ENCODE measurements at places on chromosomes 5 and 9.

- no peak for DNase-seq
Measured at GRCh38 chr9:6930827-6931226, 173.1 kb downstream of the KDM4C start.

DNA sequence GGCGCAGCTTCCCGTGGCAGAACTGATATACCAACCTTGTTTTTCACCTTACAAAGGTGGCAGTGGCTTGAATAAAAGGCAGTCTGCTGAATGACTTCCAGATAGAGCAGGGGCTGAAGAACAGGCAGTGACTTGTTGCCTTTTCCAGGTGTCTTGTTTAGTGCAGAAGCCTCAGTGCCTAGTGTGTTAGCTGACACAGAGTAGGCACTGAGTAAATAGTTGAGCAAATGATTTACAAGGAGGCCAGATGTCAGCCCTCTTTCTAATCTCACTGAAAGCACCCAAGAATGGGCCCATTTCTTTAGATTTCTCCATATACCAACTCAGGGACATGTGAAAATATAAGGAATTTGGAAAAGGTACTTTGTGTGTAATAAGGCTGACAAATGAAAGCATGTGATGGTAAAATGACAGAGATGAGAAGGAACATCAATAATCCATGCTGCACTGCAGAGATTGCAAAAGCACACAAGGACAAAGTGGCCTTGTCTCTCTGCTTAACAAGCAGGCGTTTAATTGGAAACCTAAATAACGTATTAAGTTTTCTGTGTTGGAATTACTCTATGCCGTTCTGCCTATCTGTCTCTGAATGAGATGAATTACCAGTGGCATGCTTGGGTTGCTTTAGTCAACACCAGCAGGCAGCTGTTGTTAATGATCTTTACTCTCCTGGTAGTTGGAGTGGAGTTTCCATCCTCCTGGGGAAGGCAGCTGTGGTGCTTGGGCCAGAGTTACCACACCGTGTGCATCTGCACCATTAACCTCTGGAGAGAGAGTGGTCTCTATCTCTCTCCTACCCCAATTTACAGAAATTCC lies 360.1 kb upstream of the C9orf72 start:
- no peak for DNase-seq

GRCh38 chr5:157892974-157893373 lies 34.0 kb upstream of the CLINT1 start:
- DNase-seq, result no peak

- DNase-seq, result no peak
Measured at GRCh38 chr5:135835766-135836165, 1.3 kb downstream of the SLC25A48 start.

DNA sequence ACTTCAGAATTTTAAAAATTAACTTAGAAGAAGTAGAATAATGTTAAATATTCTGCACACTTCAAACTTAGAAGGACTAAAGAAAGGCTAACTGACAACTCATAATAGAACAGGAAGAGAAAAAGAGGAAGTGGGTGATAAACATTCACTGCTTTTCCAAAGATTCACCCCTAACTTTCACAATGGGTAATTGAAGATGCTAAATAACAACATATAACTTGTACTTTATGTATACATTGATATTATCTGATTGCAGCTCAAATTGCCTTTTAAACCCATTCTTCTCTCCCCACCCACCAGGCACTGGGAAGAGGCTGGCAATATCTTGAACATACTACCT lies 376.6 kb downstream of the EFNA5 start:
- DNase-seq, result no peak

- DNase-seq, result no peak
Measured at GRCh38 chr5:107889387-107889786, 218.7 kb upstream of the EFNA5 start.

- DNase-seq, result no peak
Measured at GRCh38 chr5:66174338-66174737, 30.2 kb downstream of the SREK1 start.

DNA sequence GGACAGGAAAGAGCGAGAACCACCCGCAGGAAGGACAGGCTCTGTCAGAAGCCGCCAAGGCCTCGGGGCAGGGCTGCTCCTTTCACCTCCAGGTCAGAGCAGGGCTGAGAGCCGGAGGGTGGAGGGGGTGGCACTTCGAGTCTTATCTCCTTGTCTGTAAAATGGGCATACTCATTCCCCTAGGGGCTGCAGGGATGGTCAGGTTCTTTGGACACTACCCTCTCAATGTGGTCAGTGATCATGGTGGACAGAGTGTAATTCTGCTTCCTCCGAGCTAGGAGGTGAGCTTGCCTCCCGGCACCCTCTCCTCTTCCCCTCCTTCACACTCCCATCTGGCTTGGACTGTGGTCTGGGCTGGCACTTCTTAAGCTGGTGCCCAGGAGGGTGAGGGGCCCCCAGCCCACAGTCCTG lies 39.6 kb downstream of the RGS3 start:
- DNase-seq, result no peak

DNA sequence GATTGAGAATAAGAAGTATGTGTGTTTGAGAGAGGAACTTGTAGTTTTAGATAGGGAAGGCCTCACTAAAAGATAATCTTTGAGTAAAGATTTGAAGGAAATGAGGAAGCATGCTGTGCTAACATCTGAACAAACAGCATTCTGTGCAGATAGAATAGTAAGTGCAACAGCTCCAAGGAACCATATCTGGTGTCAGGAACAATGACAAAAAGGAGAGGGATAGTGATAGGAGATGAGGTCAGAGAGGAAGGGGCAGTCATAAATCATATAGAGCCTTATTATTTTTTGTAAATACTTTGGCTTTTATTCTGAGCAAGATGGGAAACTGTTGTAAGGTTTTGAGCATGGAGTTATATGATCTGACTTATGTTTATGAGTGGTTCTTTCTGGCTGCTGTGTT lies 3.8 kb downstream of the MRPL22 start:
- DNase-seq, result no peak

- DNase-seq, result no peak
Measured at GRCh38 chr9:135813671-135814290, 93.6 kb downstream of the CAMSAP1 start.

- DNase-seq, result no peak
Measured at GRCh38 chr9:72006501-72006900, 53.9 kb downstream of the C9orf57 start.

- DNase-seq, result no peak
Measured at GRCh38 chr5:38634568-38635369, 78.3 kb upstream of the LIFR start.
